ENCODE measurements at places on chromosomes 5 and 9. TPM values are rescaled to one million over a fixed set of nuclear protein-coding genes. Genes with fewer than 3 reads are reported as not detected.

The KIF3A gene
- total RNA-seq = 2.2 TPM

The CCL27 gene
- not detected for total RNA-seq

The ENTREP1 gene
- total RNA-seq = 9.2 TPM

DNA sequence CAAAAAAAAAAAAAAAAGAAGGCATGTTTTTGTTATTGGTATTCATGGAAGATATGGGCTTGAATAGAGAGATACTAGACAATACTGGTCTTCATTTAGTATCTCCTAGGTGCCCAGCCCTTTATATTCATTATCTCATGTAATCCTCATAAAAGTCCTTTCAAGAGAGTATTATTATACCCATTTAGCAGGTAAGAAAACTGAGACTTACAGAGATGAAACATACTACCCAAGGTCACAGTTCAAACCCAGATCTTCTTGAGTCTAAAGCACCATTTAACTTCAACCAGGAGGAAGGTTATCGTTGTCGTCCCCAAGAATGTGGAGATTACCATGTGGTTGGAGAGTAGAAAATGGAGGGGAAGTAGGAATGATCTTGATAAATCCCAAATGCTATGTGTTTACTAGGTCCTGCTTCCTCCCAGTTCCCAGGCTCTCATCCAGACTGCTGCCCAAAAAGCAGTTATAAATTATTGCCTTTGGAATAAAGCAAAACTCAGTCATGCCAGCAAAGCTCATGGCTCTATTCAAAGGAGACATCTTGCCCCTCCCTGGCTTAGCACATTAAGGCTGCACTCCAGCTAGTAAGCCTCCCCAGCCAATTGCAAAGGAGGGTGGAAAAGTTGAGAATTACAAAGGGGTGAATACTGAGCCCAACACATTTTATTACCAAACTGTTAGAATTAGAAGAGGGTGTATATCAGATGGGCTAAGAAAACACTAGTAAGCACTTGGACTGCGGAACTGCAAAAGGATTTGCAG is 163.9 kb downstream of the PIK3R1 start:
- DNase-seq = no peak

GRCh38 chr9:10875752-10876151 is 262.9 kb upstream of the PTPRD start:
- DNase-seq = no peak

GRCh38 chr5:176151281-176151680 is 86.9 kb upstream of the SIMC1 start:
- no peak for DNase-seq

DNA sequence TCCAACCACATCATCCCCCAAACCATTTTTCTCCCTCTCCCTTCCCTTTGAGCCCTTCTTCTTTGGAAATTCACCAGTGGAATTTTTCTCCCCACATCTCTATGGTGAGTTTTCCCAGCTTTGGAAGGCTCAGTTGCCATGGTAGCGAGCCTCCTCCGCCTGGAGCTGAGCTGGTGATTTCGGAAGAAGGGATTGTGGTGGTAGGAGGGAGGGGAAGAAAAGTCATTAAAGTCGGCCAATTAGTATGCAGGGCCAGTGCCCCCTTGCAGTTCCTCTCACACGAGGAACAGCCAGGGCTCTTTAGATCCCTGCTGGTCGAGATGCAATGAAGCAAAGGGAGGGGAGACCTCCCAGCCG is 322.0 kb downstream of the NTRK2 start:
- no peak for DNase-seq

- DNase-seq = no peak
Observed at GRCh38 chr9:134895908-134896833, 15.6 kb downstream of the FCN2 start.

DNA sequence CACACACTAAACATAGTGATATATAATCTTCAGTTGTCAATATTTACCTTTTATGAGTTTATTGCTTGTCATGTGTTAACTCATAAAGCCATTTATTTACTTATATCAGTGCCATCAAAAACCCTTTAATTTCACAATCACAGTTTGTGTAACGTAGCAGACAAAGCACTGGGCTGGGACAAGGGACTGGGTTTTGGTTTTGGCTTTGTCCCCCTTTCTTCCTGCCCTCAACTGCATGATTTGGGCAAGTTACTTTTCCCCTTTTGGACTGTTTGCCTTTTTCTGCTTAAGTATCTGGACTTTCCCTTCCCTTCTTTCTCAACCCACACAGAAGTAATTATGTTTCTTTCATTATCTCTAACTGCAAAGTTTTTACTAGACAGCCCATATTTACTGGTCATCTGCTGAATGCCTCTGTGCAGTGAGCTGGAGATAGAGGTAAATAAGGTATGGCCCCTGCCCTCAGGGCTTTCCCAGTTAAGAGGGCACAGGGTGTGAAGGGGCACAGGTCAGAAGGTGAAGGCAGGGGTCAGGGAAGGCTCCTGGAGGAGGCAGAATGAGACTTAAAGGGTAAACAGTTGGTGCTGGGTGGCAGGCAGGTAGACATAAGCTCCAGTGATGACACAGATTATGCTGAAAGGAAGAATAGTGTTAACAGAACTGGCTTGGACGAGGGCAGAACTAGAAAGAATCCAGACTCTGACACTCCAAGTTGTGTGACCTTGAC is 14.8 kb upstream of the NR3C1 start:
- no peak for DNase-seq

GRCh38 chr5:170235876-170236864 is 3.4 kb downstream of the C5orf58 start:
- DNase-seq = no peak

- no peak for DNase-seq
Observed at GRCh38 chr5:117463881-117464570, 889.4 kb upstream of the SEMA6A start.

DNA sequence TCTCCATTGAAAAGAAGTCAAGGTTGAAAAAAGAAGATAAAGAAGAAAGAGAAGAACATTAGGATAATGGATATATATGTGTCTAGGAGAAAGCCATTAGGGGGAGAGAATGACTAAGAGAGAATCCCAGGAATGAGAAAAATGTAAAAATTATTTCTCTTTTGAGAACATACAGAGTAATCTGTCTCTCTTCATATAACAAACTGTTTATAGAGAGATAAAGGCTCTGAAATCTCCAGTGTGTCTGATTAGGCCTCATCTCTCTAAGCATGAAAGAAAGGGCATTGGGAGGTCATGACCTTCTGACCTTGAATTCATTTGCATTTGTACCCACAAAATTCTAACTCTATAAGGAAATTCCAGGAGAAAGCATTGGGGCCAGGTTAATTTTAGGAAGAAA is 3.5 kb upstream of the MPDZ start:
- no peak for DNase-seq

GRCh38 chr5:130164966-130165365 is 260.7 kb downstream of the CHSY3 start:
- DNase-seq = no peak

DNA sequence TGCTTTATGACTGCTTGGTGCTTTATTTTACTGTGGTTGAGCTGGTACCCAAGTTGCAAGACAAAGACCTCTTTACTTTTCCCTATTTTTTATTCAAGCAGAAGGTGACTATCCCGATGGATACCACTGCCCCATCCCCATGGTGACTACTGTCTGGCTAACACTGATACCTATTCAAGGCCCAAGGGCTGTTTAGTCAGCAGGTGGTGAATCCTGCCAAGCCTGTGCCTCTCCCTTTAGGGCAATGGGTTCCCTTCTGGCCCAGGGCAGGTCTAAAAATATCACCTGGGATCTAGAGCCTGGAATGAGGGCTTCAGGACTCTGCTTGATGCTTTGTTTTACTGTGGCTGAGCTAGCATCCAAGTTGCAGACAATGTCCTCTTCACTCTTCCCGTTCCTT is 510.0 kb upstream of the GRAMD2B start:
- no peak for DNase-seq

All from esophagus squamous epithelium (tissue), 5 donors.